ENCODE measurements at places on chromosomes 2 and 18. TPM values are rescaled to one million over a fixed set of nuclear protein-coding genes. Genes with fewer than 3 reads are reported as not detected.

The ALPI gene
- 9.4 TPM for total RNA-seq

The IL37 gene
- not detected for total RNA-seq

The TSHZ1 gene
- 34.3 TPM for total RNA-seq

The SERPINB2 gene
- total RNA-seq = not detected

The HADHA gene
- 226 TPM for total RNA-seq

The TXNDC2 gene
- not detected for total RNA-seq

The LRRFIP1 gene
- 114 TPM for total RNA-seq

The GBX2 gene
- not detected for total RNA-seq

DNA sequence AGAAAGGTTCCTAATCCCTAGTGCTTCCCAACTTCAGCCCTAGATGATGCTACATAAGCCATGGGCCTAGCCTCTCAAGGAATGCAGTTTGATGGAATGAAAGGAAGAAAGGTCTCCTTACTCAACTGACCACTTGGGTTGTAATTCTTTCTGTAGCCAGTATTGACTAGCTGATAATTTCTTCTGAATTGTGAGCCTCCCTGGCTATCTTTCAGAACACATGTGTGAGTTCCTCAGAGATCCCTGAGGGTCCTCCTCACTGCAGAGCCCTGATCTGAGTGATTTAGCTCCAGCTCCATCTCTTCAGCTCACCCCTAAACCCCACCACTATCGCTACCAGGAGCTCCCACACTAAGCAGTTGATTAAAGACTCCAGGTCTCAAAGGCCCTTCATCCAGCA is 31.5 kb downstream of the CFAP210 start:
- DNase-seq = no peak
- no peaks in the 10 kb centered on the region for H3K36me3 ChIP-seq
- H3K4me3 ChIP-seq = no peak overlapping the region
- H3K27me3 ChIP-seq = no peaks in the 10 kb centered on the region
- H3K4me1 ChIP-seq = no peaks in the 10 kb centered on the region

DNA sequence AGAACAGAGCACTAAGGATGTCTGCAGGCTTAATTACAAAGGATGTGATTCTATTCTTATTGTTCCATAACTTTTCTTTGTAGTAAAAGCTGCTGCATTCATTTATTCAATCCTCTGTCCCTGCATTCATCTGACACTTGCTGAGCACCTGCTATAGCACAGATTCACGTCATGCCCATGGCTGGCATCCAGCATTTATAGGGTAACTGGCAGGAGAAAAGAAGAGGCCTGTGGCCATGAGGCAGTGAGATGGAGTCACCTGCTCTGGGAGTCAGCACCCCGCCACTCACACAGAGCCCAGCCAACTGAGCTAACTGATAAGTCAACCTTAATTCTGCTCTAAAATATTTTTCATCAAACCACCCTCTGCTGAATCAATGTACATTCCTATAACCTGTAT is 18.3 kb upstream of the CDC42EP3 start:
- no peaks in the 10 kb centered on the region for H3K36me3 ChIP-seq
- peak overlapping the region; percentile 27 for H3K27ac ChIP-seq
- no peak for DNase-seq
- H3K4me1 ChIP-seq = no peaks in the 10 kb centered on the region
- H3K27me3 ChIP-seq = no peaks in the 10 kb centered on the region

DNA sequence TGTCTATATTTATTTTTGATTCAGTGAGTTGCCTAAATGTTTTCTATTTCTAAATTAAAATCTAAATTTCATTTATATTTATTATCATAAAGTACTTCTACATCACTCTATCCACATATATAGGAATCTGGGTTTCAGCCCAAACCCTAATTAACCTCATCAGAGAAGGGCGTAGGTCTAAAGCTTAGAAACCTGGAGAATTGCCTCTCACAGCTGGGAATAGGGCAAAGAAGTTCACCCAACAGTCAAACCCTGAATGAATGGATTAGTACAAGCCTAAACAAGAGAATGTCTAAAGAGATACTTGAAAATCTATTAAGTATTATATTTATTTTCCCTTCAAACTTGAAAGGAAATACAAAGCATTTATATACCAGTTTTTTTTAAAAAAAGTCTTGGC is 26.2 kb downstream of the TFPI start:
- no peaks in the 10 kb centered on the region for H3K36me3 ChIP-seq
- no peaks in the 10 kb centered on the region for H3K4me1 ChIP-seq
- no peak for DNase-seq
- no peaks in the 10 kb centered on the region for H3K27me3 ChIP-seq

DNA sequence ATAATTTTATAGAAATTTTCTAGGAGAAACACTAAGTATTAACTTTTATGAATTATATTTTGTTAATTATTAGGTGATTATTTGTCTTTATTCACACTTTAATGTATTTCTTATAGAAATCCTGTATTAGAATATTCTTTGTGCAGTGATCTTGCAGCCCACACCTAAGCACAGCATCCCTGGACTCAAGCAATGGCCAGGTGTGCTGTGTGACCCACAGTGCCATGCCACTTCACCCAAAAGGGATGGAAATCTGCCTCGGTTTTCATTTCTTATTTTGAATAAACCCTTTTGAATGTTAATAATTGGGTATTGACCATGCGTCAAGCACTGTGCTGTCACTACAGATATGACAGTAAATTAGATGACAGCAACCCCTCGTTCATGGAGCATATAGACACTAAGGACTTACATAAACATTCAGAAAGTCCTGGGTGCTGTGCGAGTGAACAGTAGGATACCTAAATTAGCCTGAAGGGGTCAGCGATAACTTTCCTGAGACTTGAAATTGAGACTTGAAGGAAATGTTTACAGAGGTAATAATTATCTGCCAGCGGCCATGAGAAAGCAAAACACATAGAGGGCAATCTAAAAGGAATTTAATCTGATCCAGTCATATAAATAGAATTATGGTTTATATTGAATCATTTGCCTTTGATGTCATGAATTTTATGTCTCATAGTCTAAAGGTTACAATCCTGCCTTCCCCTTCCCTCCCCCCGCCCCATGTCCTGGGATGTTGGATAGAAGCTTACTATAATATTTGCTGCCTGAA is 52.7 kb upstream of the CALCRL start:
- H3K36me3 ChIP-seq = no peaks in the 10 kb centered on the region
- no peak overlapping the region for H3K4me3 ChIP-seq
- no peaks in the 10 kb centered on the region for H3K27me3 ChIP-seq
- no peaks in the 10 kb centered on the region for H3K4me1 ChIP-seq

GRCh38 chr2:69043736-69044400 is 30.9 kb downstream of the ANTXR1 start:
- H3K36me3 ChIP-seq = no peaks in the 10 kb centered on the region
- no peak overlapping the region for H3K4me3 ChIP-seq
- no peaks in the 10 kb centered on the region for H3K4me1 ChIP-seq
- no peak overlapping the region for H3K27ac ChIP-seq
- DNase-seq = no peak

DNA sequence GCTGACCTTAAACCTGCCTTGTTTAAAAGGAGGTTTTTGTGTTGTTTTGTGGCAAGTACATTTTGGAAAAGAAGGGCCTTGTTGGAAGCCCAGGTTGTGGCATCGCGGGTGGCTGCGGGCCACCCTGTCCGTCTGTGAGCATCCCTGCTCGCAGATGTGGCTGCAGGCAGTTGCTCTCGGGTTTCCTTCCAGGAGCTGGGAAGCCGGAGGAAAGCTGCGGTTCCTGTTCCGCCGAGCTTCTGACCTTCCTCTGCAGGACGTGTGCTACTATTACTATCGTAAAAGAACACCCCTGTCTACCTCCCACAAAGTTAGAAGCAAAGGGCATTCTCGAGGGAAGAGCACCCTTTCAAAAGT is 766 bp downstream of the MFF start:
- peaks cover 6% of the 10 kb centered on the region for H3K4me1 ChIP-seq
- peak overlapping the region; percentile 85 for H3K27ac ChIP-seq

- H3K4me1 ChIP-seq = no peaks in the 10 kb centered on the region
- no peak for DNase-seq
- no peaks in the 10 kb centered on the region for H3K36me3 ChIP-seq
- H3K4me3 ChIP-seq = no peak overlapping the region
Measured at GRCh38 chr18:37584952-37585695, 19.5 kb upstream of the CELF4 start.

DNA sequence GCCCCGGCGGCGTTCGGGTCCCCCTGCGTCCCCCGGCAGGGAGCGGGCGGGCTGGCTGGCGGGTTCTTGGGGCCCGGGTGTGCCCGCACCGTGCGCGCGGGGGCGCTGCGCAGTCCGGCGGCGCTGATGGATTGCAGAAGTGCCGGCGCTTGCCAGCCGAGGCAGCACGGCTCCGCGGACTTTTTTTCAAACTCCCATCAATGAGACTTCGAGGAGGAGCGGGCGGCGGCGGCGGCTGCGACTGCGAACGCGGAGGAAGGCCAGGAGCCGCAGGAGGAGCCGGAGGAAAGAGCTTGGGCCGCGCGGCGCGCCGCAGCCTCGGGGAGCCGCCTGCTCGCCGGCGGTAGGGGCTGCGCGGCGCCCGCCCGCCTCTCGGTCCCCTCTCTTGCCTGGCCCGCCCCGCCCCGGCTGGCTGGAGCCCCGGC is at the start of gene GLI2:
TSS of gene GLI2 (plus strand) at position 123 of the 425 bp plus-strand sequence. CDS start 61,453 bp downstream, outside the sequence.
- peaks cover 43% of the 10 kb centered on the region for H3K27me3 ChIP-seq
- no peaks in the 10 kb centered on the region for H3K36me3 ChIP-seq
- H3K4me1 ChIP-seq = no peaks in the 10 kb centered on the region
- peak; percentile 71 for DNase-seq

DNA sequence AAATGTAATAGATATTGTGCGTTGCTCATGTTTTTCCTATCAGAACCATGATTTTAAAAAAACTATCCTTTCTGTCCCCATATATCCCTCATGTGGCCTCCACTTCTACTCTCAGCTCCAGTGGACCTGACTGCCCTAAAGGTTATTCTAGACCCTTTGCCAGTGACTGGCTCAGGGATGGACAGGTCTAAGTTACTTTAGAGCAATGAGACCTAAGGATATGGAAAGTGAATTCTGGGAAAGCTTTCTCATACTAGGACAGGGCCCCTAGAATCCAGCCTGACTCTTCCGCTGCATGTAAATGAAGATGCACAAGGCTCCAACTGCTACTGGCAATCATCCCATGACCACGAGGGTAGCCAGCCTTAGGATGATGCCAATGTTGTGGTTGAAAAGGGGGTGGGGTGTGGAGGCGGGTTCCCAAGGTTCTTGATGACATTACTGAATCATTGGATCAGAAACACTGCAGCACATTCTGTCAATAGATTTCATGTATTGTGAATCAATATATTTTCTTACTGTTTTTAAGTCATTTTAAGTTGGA is 21.3 kb downstream of the C2orf69 start:
- no peaks in the 10 kb centered on the region for H3K36me3 ChIP-seq
- no peak overlapping the region for H3K27ac ChIP-seq
- no peak overlapping the region for H3K4me3 ChIP-seq
- peaks cover 5% of the 10 kb centered on the region for H3K4me1 ChIP-seq
- no peak for DNase-seq

- no peak overlapping the region for H3K4me3 ChIP-seq
- no peaks in the 10 kb centered on the region for H3K4me1 ChIP-seq
- DNase-seq = no peak
- H3K27me3 ChIP-seq = no peaks in the 10 kb centered on the region
Measured at GRCh38 chr2:54895730-54896129, 154.5 kb downstream of the RTN4 start.

DNA sequence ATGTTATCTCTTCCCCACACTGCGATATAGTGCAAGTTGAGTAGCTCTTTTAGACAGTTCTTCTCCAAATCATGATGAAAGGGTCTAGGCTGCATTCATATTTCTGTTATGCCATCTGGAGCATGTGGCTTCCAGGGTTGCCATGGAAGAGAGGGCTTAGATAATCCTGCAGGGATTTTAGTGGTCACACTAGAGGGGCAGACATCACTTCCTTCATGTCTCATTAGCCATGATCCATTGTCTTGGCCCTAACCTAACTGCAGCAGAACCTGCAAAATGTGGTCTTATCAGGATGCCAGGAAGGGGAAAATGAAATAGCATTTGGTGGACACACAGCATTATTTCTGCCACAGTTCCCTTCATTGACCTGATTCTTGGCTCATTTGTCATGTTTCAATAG is 83.1 kb downstream of the ADAM23 start:
- DNase-seq = no peak
- no peaks in the 10 kb centered on the region for H3K36me3 ChIP-seq
- no peaks in the 10 kb centered on the region for H3K27me3 ChIP-seq
- H3K27ac ChIP-seq = no peak overlapping the region
- no peaks in the 10 kb centered on the region for H3K4me1 ChIP-seq
- H3K4me3 ChIP-seq = no peak overlapping the region

- no peak overlapping the region for H3K4me3 ChIP-seq
- DNase-seq = no peak
- H3K36me3 ChIP-seq = no peaks in the 10 kb centered on the region
- no peaks in the 10 kb centered on the region for H3K4me1 ChIP-seq
- H3K27me3 ChIP-seq = no peaks in the 10 kb centered on the region
- H3K27ac ChIP-seq = no peak overlapping the region
Measured at GRCh38 chr18:63788447-63789096, 13.4 kb downstream of the SERPINB7 start.

DNA sequence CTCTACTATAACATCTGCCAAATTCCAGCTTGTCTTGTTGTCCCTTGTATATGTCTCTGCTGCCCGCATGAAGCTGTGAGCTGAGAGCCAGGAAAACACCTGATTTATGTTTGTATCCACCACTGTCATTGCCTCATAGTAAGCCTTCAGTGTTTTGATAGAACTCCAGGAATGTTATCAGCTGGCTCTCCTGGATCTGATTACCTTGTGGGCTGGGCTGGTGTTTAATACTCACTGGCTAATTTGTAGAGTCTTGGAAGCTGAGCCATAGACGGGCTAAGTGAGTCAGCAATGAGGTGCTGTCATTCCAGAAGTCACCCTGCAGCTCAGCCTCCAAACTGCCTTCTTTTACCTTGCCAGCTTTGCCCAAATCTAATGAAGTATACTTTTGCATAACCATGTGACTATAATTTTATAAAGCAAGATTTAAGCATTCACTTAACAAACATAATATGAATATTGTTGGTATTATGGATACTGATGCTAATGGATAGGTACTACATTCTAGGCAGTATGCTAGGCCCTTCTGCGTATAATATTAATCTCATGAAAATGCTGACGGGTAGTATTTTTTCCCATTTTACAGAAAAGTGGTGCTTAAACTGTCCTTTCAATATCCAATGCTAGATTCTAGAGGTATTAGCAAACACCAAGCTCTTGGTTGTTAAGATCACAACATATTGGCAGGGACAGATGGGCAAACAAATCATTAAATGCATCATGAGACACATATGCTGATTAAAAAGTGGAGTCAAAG is 62.7 kb upstream of the GATA6 start:
- no peak for DNase-seq
- H3K4me1 ChIP-seq = no peaks in the 10 kb centered on the region
- H3K27ac ChIP-seq = no peak overlapping the region
- no peak overlapping the region for H3K4me3 ChIP-seq
- H3K27me3 ChIP-seq = no peaks in the 10 kb centered on the region

- no peaks in the 10 kb centered on the region for H3K36me3 ChIP-seq
- no peak overlapping the region for H3K4me3 ChIP-seq
- H3K27me3 ChIP-seq = no peaks in the 10 kb centered on the region
- no peak overlapping the region for H3K27ac ChIP-seq
- H3K4me1 ChIP-seq = no peaks in the 10 kb centered on the region
- no peak for DNase-seq
Measured at GRCh38 chr2:188522517-188522916, 230.8 kb downstream of the GULP1 start.

- H3K4me3 ChIP-seq = peak overlapping the region; percentile 51
- no peaks in the 10 kb centered on the region for H3K27me3 ChIP-seq
- peaks cover 18% of the 10 kb centered on the region for H3K4me1 ChIP-seq
- peak overlapping the region; percentile 98 for H3K27ac ChIP-seq
Measured at GRCh38 chr2:11344956-11345677, 681 bp upstream of the ROCK2 start.
